Activated CD4-positive, alpha-beta T cell treated with anti-CD3 and anti-CD28 coated beads, Interleukin-2, amount 50 U/mL, for 48 hours (primary cell): ENCODE measurements at places on chromosomes 7 and 10.

- DNase-seq: no peak
These were observed 50.6 kb upstream of the RASGEF1A start for GRCh38 chr10:43317422-43317821.

DNA sequence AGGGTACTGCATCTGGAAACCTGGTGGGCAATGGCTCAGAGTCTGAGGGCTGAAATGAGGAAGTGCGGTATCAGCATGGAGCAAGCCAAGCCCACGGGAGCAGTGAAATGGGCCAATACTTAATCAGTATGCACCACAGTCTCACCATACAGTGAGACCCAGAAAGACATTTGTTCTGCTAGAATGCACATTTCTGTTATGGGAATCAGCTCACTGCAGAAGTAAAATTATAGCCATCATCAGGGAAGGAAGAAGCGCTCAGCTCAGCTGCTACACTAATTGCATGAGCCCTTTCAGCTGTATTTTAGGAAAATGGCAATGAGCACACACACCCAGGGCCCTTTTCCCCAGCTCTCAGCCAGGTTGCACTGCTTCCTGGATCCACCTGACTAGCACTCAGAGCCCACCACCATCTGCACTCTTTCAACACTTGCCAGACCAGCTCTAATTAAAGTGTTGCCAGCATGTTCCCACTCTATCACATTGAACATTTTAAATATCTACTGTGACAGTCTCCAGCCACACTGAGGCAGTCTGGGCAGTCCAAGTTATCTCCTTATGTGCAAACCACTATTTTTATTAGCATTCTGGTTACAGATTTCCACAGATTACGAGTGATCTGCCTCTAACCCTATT is 44.2 kb upstream of the PIK3AP1 start:
- DNase-seq: no peak

DNA sequence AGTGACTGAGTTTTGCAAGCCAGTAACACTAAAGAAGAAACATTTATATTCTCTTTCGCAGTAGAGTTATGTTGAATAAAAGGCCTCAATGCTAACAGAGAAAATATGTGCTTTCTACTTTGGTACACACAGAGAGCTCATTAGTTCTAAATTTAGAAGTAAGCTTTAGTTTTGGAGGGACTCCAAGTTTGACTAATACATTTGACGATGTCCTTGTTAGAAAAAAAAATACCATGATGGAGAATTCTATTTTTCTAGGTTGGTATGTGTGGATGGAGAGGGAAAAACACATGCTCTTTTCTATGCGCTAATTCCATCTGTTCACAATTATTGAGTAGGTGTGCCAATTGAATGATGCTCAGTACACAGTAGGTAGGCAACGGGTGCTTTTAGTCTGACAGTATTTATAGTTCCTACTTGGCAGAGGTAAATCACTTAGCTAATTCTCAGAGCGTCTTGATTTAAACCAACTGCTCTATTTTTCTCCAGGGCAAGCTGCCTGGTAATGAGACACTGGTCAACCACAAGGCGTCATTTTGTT is 327.2 kb upstream of the AKR1E2 start:
- no peak for DNase-seq

GRCh38 chr7:49850921-49851613 is 77.6 kb downstream of the VWC2 start:
- no peak for DNase-seq

GRCh38 chr10:92965314-92965713 is 95.3 kb upstream of the CYP26C1 start:
- DNase-seq: no peak

DNA sequence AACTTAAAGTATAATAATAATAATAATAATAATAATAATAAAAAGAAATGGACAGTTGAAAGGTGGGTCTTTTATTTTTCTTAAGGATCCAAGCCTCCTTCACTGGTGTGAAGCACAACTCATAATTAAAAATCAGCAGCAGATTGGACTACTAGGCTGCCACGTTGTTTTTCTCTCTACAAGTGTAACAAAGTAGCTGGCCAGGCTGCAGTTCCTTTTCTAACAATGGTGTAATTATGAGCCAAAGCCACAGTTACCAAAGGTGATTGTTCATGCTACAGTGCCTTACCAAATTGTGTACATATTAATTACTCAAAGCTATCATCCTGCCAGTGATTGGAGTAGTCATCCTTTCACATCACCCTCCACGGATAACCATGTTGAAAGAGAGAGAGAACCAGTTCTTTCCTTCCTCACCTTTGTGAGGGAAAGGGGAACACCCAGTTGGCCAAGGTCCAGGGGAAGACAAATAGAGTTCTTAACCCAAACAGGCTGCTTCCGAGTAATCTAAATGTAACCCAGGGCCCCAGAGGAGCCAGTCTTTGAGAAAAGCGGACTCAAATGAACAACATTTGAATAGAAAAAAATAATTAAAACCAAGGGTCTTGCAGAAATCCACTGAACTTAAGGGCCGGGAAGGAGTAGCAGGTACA is 86.3 kb upstream of the NPS start:
- DNase-seq: no peak

DNA sequence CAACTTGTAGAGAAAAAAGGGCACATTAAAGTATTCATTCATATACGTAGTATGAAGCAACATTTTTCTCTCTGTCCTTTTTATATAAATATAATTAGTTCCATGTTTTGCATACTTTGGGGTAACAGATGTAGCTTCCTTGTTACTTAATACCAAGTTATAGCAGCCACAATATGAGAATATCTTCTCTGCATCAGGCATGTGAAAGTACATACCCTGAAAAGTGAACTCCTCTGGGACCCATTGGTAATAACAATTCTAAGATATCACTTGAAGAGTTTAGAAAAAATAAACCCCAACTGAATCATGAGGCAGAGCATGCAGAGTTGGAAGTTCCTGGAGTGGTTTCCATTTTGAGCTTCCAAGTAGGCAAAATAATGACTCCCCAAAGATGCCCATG is 2.4 kb upstream of the CRPPA start:
- no peak for DNase-seq

DNA sequence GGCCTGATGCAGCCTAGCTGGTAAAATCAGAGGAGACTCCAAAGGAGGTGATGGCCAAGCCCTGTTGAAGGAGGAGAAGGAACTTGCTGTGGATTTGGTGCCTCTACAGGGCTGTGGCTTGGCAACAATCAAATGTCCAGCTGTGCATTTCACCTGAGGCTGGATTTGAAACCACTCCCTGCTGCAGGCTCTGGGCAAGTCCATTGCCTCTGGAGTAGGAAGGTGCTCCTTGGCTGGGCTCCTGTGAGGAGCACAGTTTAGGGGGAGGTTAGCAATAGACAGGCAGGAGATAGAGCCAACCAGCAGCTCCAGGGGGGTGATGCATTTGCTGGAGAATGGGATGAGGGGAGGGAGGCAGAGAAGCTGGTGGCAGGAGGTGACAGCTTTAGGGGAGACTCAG is 26.5 kb downstream of the CDH23 start:
- DNase-seq: no peak

- no peak for DNase-seq
These were observed 43.7 kb downstream of the HIF1AN start for GRCh38 chr10:100579261-100580090.

- no peak for DNase-seq
These were observed 128.7 kb upstream of the NAMPT start for GRCh38 chr7:106413446-106413845.

DNA sequence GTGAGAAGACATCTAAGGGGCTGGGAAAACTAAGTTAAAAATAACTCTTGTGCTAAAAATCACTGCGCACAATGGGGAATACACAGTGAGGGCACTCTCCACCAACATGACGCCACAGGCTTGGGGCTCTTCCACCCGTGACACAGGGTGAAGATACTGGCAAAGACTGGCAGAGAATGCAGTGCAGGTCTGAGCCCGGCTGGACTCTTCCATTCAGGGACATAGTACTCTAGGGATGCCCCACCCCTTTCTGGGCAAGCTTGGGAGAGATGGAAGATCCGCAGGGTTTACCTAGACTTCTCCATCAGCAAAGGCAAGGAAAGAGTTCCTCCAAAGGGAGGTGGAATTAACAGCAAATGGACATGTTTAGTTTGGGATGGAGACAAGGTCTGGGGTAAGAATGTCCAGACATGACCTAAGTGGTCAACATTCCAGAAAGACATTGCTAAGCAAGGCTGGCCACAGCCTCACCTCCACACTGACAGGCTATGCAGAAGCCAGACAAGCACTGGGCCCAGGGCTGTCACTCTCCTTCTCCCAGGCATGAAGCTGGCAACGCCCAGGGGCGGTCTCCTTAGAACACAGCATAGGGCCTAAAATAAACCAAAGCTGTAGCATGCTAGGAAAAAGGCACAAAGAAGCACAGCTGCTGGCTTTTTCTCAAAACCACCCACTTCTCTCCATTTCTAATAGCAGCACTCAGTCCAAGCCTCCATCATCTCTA is 28.1 kb downstream of the XPNPEP1 start:
- no peak for DNase-seq

GRCh38 chr7:80634505-80634904 is 3.9 kb upstream of the CD36 start:
- no peak for DNase-seq

GRCh38 chr10:122774231-122774630 is 71.4 kb downstream of the CUZD1 start:
- no peak for DNase-seq

- DNase-seq: no peak
These were observed 98.6 kb upstream of the BTBD16 start for GRCh38 chr10:122172361-122173008.

DNA sequence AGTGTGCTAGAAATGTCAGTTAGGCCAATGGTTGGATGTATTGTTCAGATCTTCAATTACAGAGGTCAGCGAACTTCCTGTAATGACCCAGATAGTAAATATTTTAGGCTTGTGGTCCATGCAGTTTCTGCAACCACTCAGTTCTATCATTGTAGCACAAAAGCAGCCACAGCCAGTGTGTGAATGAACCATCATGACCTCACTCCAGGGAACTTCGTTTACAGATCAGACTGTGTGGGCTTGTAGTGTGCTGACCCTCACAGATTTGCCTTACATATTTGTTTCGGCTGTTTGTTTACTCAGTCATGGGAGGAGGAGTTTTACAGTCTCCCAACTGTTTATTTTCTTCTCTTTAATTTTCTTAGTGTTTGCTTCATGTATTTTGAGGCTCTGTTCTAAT is 55.4 kb downstream of the LANCL2 start:
- DNase-seq: no peak

DNA sequence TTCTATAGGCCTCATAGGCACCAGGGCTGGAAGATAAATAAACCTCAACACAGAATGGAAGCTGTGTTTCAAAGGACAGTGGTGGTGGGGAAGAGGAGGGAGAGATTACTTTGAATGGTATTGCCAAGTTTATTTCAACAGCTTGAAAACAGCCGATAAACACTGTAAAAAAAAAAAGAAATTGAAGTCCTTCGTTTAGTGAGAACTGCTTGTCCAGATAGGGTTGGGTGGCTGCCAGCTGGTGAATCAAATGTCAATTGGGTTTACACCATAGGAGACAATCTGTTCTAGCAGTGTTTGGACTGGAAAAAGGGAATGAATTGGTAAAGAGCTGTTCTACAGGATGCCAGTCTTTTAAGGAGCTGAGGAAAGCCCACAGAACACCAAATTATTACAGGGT is 254.8 kb downstream of the PHF14 start:
- DNase-seq: no peak

- DNase-seq: no peak
These were observed 22.3 kb downstream of the ADAMTS14 start for GRCh38 chr10:70694418-70695141.

DNA sequence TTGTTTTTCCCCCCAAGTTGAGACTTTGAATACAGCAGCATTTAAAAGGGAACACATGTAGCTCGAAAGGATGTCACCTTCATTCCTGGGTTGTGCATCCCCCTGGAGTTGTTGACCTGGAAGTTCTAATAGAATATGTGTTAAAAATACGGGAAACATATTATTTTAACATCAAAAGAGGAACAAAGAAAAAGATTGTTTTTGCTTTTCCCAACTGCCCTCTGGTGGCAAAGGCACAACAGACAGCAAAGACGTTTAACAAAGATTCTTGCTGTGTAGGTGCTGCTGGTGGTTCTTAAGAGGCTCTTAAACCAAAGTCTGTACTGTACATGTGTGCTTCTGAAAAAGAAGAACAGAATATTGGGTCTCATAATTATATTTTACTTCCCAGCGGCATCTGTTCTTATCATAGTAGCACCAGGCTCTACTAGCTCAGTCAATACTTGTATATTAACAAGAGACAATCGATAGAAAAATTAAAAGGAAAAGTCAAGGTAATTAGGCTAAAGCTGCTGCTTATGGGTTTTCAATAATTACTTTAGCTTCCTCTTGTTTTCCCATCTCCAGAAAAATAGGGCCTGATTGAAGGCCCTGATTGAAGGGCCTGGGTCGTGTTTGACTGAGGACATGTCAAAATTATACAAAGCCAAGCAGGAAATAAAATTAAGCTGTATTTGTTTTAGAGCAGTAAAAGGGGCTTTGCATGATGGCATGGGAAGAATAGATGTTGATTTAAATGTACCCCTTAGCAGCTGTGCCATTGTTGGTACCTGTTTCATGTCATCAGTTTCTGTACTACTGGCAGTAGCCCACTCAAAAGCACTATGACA is 384.2 kb upstream of the LRGUK start:
- no peak for DNase-seq

- no peak for DNase-seq
These were observed 106.8 kb downstream of the CYP26A1 start for GRCh38 chr10:93180482-93180931.
